ENCODE measurements at places on chromosomes 12 and 14. TPM values are rescaled to one million over a fixed set of nuclear protein-coding genes. Genes with fewer than 3 reads are reported as not detected.

DNA sequence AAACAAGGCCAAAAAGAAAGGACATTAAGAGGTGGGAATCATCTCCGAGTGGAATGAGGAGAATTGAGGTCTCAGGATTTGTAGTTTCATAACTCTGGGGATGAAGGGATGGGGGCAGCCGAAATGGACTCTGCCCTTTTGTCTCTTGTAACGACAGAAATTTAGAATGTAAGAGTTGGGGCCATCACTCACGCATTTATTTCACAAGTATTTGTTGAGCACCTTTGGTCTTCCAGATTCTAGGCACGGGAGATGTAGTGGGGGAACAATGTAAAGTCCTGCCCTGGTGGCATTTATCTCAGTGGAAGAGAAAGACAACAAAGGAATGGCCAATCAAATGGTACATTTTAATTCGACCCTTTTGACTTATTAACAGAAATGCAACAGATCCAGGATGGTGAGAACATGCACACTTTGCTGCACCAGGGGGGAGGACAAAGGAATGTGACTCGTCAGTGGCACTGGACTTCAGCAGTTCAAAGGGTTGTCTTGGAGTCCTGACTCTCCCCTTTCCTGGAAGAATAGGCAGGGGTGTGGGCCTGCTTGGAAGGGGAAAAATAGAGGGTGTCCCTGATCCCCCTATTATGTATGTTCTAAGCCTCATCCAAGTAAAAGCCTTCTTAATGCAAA is 102.0 kb downstream of the TMEM30B start:
- no peaks in the 10 kb centered on the region for H3K36me3 ChIP-seq
- H3K27ac ChIP-seq, result no peak overlapping the region
- no peaks in the 10 kb centered on the region for H3K27me3 ChIP-seq

GRCh38 chr14:68513137-68513536 is 279.7 kb downstream of the ZFP36L1 start:
- no peak overlapping the region for H3K4me3 ChIP-seq
- H3K27ac ChIP-seq, result no peak overlapping the region
- H3K27me3 ChIP-seq, result no peaks in the 10 kb centered on the region
- no peaks in the 10 kb centered on the region for H3K36me3 ChIP-seq
- no peak for DNase-seq

- no peaks in the 10 kb centered on the region for H3K4me1 ChIP-seq
- H3K4me3 ChIP-seq, result no peak overlapping the region
- H3K36me3 ChIP-seq, result no peaks in the 10 kb centered on the region
- DNase-seq, result no peak
- H3K27ac ChIP-seq, result no peak overlapping the region
- H3K27me3 ChIP-seq, result no peaks in the 10 kb centered on the region
Observed at GRCh38 chr14:61140872-61141271, 140.3 kb downstream of the TMEM30B start.

DNA sequence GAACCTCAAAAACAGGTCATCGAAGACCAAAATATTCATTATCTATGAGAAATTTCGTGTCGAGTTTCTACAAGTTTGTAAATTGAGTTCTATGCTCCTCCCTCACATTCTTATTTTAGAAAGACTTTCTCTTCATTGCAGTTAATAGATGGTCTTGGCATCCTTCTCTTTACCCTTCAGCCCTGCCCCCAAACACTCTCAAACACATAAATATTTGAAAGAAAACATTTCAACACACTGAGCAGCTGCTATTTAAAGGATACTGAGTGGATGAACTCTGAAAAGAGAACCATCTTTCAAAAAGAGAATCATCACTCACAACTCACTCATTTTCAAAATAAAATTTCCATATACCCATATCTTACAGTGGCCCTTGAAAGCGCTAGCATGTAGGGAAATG is 67.1 kb downstream of the NUAK1 start:
- H3K36me3 ChIP-seq, result no peaks in the 10 kb centered on the region
- no peaks in the 10 kb centered on the region for H3K27me3 ChIP-seq

Gene TUBA1B
- 1,866 TPM for total RNA-seq

Gene ANG
- 23.6 TPM for total RNA-seq

Gene SMOC1
- total RNA-seq, result 0.14 TPM
